Stimulated activated CD8-positive, alpha-beta memory T cell treated with anti-CD3 and anti-CD28 coated beads, Interleukin-15, amount 100 ng/mL, for 4 hours (primary cell): ENCODE measurements at places on chromosomes 5 and 9.

DNA sequence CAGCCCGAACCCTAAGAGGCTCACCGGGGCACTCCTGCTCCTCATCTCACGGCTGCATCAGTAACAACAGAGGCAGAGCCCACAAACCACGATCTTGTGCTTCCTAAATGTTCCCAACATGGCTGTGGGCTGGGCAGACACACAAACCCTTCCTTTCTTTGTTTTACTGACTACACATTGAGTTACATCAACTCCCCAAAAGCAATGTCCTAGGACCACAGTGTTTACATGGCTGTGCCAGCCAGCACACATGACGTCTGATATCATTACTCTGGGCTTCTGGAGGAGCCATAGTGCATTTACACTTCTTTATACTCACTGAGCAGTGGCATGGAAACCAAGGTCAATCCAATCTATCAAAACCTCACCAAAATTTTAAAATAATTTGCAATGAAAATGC is 101.4 kb downstream of the LHFPL2 start:
- DNase-seq = no peak

DNA sequence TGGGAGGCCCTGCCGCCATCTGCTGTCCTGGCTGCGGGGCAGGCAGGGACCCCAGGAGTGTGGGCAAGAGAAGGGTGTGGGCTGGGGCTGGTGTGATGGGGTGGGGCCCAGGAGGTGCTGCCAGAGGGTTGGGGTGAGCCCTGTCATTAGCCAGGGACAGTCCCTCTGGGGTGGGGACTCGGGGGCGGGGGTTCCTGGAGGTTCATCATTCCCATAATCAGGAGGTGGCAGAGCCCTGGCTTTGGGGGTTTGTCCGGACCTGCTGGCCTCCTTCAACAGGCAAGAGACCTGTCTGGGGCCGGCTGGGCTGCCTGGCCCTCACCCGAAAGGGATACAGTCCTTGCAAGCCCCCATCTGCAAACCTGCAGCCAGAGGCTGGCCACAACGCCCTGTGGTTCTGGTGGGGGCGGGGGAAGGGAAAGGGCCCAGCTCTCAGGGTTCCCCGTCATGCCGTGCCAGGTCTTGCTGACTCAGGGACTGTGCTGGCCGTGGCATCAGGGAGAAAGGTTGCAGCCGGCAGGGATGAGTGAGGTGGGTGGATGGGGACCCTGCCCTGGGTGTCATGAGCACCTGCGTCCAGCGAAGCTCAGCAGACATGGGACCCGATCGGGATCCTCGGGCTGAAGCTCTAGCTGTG is 65.2 kb downstream of the MRPL36 start:
- no peak for DNase-seq

- no peak for DNase-seq
Observed at GRCh38 chr5:33271606-33272005, 169.2 kb upstream of the TARS1 start.

DNA sequence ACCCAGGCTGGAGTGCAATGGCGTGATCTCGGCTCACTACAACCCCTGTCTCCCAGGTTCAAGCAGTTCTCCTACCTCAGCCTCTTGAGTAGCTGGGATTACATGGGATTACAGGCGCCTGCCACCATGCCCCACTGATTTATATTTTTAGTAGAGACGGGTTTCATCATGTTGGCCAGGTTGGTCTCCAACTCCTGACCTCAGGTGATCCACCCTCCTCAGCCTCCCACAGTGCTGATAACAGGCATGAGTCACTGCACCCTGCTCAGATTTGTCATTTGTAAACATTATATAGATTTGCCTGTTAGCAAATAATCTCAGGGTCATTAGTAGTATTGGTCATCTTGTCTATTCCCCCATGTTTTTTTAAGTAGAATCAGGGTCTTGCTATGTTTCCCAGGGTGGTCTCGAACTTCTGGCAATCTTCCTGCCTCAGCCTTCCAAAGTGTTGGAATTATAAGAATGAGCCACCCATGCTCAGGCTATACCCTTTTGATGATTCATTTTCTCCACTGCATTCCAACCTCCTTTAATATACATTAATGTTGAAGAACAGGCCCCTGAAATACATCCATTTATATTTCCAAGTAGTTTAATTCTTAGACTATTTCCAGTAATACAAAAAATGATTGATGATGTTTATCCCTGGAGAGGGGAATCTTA is 17.3 kb downstream of the CENPH start:
- DNase-seq = no peak

DNA sequence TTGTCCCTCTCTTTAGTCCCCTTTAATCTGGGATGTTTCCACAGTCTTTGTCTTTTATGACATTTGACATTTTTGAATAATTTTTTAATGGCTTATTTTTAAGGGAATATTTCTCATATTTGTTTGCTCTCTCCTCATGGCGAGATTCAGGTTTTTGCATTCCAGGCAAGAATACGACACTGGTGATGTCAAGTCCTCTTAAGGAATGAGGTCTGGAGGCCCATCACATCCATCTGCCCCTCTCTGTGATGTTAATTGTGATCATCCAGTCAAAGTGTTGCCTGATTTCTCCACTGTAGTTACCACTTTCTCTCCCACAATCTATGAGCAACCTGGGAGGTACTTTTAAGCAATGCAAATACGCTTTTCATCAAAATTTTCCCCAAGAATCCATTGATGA is 193.2 kb downstream of the MAST4 start:
- DNase-seq = no peak

DNA sequence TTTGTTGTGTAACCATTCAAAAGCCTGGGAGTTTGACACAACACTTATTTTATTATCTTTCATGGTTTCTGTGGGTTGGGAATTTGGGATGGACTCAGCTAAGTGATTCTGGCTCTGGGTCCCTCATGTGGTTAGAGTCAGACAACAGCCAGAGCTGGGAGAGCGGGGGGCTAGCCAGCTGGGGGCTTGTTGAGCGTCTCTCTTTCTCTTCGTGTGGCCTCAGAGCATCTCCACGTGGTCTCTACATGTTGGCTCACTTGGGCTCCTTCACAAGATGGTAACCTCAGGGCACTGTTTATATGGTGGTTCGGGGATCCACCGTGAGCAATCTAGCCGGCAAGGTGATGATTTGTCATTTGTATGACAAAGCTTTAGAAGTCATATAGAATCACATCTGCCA is 73.6 kb downstream of the FSTL4 start:
- DNase-seq = no peak

DNA sequence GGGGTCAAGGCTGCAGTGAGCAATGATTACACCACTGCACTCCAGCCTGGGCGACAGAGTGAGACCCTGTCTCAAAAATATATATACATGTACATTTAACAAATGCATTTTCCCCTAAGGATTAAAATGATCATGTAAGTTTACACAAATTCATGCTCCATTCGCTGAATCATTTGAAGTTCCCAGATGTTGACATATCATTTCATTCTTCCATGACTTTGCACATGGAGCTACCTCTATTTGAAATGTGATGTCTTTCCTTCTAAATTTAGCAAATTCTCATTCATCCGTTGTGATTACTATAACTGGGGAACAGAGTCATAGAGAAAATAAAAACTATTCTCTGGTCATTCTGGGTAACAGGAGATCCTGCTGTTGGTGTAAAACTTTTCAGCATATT is 10.6 kb downstream of the PTGER4 start:
- no peak for DNase-seq

DNA sequence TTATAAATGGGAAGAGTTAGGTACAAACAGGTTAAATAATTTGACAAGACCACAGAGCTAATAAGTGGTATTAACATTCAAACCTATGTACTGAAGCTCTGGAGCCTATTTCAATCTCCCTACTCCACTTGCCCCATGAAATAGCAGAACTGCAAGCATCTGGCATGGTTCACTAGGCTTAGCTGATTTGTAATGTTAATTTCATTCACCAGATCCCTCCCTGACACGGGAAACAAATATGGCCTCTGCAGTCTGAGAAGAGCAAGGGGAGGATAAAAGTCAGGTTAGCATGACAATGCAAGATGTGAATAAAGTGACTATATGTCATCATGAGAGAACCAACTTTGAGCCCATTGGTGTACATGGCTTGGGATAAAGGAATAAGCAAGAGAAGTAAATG is 428.8 kb downstream of the BRINP1 start:
- DNase-seq = no peak

DNA sequence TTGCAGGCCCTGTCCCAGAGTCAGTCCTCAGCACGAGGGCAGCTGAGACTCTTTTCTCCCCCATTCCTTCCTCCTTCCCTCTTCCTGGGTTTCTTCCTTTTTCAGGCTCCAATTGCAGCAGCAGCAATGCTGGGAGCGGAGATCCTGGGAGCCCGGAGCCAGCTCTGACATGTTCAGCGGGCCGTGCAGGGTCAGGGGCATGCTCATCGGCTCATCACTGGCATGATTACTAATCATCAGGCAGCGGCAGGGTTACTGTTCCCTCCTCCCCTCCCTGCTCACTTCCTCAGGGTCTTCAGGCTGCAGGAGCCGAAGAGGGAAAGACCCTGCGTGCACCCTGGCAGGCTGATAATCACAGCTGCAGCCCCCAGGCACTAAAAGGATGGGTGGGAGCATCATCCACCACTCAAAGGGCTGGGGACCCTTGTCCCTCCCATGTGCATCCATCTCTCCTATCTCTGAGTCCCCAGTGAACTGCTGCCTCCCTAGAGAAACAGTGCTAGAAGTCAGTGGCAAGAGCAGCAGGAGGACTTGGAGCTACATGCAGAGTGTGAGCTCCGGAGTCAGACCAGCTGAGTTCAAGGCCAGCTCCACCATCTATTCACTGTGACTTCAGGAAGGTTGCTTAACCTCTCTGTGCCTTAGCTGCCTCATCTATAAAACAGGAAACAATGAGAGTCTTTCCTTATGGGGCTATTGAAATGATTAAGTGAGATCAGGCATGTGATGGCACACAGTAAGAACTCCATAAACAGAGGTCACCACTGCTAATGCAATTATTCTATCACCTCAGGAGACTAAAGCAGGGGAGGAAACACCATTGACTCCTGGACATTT is 7.8 kb upstream of the KCNIP1 start:
- DNase-seq = no peak

DNA sequence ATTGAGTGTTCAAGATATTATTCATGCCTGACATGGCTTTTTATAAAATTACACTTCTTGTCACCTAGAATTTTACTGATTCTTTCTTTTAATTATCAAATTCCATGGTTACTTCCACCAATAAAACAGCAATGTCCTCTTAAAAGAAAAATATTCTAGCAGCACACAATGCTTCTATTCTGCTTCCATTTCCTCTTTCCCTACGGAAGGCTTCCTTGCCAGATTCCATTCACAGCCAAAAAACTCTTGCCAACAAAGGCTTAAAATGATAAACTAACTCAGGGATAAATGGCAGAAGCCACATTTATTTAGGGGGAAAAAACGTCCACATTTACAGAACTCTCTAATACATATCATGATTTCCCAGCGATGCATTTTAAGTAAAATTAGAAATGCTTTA is 111.6 kb downstream of the CTNND2 start:
- no peak for DNase-seq

DNA sequence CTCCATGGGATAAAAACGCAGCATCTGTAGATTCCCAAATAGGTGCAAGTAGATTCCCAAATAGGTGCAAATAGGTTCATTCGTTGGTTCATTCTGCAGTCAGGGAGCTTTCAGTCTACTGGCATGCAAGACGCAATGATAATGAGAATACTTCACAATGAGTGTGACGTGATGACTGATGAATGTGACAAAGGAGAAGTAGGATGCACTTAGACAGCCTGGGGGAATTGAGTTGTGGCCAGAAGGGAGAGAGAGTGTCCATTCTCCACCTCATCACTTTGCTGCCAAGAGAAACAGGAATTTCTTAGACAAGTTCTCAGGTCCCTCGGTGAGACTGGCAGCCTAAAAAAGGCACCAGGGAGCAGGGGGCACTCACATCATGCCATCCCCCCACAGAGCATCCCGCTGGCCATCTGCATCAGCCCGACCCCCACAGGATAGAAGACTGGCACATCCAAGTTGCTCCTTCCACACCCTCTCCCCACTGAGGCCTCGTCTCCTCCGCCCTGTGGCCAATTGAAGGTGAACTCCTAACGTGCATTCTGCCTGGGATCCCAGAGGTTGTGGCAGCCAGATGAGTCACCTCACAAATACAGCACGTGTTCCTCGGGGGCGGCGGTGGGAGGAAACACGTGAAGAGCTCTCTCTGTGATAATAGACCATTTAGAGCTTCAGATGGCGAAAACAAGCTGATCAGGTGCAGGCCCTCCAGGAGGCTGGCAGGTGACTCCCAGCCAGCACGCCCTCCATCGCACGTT is 19.9 kb upstream of the KCNIP1 start:
- DNase-seq = no peak

DNA sequence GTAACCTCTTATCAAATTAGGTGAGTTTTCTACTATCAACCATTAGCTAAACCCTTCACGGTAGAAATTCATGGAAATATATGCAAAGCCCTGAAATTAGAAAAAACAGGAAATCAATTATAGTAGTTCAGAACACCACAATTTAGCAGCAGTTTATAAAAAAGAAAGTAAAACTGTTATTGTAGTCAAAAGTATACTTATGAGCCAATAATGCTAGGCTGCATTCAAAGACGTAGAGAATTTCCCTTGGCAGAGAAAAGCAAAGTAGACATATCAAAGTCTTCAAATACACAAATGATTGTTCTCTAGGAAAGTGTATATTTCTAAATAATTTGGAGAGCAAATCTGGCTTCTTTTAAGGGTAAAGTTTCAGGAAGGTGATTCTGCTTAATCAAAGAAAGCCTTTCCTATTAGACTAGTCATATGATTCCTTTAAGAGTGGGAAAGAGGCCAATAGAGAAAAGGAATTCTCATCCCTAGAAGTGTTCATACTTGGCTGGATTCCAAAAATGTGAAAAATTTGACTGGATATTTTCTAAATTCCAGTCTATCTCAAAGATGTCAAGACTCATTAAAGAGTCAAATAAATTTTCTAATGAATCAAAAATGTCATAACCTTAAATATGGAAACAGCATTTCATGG is 185.5 kb downstream of the SMC2 start:
- no peak for DNase-seq

GRCh38 chr5:165014439-165014838 is 1509.0 kb downstream of the MAT2B start:
- DNase-seq = no peak

GRCh38 chr9:3525096-3525835 is 535 bp downstream of the RFX3 start:
- no peak for DNase-seq

DNA sequence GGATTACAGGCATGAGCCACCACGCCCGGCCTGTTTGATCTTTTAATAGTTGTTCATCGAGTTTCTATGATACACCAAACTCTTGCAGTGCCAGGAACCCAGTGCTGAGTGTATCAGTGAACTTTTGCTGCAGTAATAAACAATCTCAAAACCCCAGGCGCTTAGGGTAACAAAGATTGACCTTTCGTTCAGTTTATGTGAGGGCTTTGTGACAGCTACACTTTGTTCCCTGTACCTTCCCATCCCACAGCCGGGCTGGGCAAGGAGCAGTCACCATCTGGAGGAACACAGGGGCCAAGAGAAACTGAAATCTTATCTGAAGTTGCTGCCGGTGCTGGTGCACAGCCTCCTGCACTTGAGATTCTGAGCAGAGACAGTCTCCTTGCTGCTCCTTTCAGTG is 17.2 kb upstream of the WNK2 start:
- no peak for DNase-seq

- no peak for DNase-seq
Observed at GRCh38 chr5:134511796-134512660, 13.4 kb upstream of the JADE2 start.
